Common myeloid progenitor, CD34-positive (primary cell): ENCODE measurements at places on chromosomes 2 and 18.

DNA sequence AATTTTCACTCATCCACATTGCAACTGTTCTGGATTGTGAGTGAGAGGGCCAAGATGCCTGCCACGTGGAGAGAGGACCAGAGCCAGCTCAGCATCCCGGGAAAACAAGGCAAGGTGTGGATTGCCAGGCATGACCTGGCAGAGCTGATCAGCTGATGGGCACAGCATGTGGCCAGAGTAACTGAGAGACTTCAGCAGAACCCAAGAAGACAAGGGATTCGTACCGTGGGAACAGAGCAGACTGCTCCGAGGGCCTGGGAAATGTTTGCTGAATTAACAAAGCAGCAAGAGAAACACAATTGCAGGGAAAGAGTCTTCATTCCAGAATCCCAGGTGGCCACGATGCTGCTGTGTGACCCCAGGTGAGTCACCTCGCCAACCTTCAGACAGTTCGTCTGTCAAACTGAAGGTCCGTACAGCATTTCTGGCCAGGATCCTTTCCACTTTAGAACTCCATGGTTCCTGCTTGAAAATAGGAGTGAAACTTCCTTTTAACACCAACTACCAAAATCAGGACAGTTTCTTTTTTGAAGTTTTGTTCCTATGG is 26.3 kb upstream of the POMC start:
- no peak for DNase-seq

DNA sequence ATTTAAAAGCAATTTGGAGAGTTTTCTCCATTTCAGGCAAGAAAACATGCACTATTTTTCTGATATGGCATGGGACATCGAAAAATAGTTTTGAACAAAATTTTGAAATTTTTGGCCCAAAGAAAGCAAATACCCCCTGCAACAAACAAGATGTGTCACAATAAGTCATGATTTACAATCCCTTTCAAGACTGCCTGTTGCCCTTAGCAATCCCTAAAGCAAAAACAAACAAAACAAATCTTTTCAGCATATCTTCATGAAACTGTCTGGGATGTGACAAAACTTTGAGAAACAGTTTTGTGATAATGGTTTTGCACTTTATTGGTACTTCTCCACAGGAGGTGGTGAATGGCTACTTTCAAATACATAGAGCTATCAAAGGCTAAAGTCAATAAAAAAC is 1888.7 kb upstream of the PIK3C3 start:
- DNase-seq = no peak

DNA sequence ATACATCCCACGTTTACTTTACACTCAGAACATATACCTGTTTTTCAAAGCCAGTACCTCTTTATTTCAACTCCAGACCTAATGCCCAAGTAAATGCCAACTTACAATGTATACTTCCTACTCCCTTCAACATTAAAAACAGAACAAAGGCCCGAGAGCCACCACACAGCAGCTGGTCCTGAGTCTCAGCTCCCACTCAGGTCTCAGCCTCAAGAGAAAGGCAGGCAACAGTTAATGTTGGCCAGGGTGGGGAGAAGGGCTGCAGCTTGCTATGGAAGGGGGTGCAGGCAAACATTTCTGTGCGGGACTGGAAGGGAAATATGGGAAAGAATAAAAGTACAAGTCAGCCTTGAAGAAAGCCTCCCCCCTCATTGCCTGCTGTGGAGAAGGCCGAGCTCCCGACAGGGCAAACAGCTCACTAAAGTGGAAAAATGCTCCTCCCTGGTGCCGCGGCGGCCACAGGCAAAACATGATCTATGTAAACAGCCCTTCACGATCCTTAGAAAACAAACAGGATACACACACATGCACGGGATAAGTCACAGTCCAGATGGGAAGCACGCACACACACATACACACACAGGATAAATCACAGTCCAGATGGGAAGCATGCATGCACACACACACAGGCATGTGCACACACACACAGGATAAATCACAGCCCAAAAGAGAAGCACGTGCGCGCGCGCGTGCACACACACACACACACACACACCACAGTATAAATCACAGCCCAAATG is 67.4 kb downstream of the ADNP2 start:
- DNase-seq = no peak

GRCh38 chr2:28639836-28640235 is 111.8 kb upstream of the PPP1CB start:
- no peak for DNase-seq

GRCh38 chr18:54416436-54416835 is 58.7 kb downstream of the C18orf54 start:
- no peak for DNase-seq
